Stimulated activated CD8-positive, alpha-beta memory T cell treated with anti-CD3 and anti-CD28 coated beads, Interleukin-2, amount 100 ng/mL, for 48 hours (primary cell): ENCODE measurements at places on chromosomes 3 and 15.

GRCh38 chr15:33317896-33318295 is 7.1 kb downstream of the RYR3 start:
- DNase-seq, result no peak

DNA sequence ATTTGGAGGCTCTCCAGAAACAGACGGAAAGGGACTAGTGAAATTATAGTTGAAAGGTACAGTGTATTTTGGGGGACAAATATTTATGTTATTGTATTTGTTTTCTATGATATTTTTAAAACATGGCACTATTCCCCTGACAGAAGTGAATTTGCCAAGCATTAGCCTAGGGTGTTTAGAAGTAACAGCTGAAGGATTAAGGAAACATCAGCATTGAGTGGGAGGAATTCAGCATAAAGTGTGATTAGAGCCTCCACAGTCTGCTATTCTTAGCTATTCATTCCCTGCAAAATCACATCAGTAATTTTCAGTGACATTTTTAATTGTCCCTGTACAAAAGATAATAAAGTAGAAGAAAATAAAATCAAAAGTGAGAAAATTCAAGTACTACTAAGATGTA is 231.4 kb downstream of the ROBO2 start:
- DNase-seq, result no peak

GRCh38 chr15:63560741-63561448 is 36.3 kb upstream of the FBXL22 start:
- peak; percentile 47 for DNase-seq

- no peak for DNase-seq
Measured at GRCh38 chr3:195040773-195041520, 230.0 kb downstream of the XXYLT1 start.

- DNase-seq, result no peak
Measured at GRCh38 chr3:81425198-81425868, 336.1 kb downstream of the GBE1 start.
